Left forelimb (tissue), 1 donor: ENCODE measurements at places on chromosomes 2 and 18.

DNA sequence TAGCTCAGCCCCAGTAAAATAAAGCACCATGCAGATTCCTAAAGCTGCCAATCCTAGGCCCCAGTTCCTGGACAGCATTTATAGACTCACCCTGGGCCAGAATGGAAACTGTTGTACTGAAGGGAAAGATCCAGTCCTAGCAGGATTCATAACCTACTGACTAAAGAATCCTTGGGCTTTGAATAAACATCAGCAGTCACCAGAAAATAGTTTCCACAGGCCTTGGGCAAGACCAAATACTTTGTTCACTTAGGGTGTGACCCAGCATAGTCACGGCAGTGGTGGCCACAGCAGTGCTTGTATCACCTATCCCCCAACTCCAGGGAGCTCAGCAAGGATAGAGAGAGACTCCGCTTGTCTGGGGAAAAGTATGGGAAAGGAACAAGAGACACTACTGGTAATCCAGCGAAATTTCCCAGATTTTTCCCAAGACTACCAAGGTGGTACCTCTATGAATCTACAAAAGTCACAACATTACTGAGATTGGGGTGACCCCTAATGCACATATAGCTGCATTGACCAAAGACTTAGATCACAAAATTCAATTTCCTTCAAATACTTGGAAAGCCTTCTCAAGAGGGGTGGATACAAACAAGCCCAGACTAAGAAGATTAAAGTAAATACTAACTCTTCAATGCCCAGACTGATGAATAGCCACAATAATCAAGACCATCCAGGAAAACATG, 748.1 kb upstream of the LRATD1 start:
- DNase-seq = no peak

DNA sequence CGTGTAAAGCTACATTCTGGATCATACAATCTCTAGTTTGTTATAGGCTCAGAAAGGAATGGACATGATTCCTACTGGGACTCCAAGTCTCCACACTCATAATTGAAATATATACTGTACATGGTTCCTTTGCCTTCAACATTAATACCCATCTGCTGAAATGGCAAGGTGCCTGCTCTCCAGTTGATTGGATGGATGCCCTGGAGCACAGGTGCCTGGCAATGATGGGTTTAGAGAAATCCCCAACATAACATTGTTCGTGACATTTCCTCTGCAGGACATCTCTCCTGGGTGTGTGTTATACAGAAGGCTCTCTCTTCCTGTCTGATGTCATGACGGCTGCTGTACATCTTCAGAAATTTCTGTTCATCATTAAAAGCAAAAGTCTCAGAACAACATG, 449.7 kb upstream of the CWC22 start:
- DNase-seq = no peak

DNA sequence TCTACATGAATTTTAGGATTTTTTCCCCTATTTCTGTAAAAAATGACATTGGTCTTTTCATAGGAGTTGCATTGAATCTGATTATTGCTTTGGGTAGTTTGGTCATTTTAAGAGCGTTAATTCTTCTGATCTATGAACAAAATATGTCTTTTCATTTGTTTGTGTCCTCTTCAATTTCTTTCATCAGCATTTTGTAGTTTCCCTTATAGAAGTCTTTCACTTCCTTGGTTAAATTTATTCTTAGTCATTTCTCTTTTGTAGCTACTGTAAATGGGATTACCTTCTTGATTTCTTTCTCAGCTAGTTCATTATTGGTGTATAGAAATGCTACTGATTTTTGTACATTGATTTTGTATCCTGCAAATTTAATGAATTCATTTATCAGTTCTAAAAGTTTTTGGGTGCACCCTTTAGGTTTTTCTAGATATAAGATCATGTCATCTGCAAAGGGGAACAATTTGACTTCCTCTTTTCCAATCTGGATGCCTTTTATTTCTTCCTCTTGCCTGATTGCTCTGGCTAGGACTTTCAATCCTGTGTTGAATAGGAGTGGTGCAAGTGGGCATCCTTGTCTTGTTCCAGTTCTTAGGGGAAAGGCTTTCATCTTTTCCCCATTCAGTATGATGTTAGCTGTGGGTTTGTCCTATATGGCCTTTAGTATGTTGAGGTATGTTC, 36.6 kb upstream of the AAK1 start:
- no peak for DNase-seq

DNA sequence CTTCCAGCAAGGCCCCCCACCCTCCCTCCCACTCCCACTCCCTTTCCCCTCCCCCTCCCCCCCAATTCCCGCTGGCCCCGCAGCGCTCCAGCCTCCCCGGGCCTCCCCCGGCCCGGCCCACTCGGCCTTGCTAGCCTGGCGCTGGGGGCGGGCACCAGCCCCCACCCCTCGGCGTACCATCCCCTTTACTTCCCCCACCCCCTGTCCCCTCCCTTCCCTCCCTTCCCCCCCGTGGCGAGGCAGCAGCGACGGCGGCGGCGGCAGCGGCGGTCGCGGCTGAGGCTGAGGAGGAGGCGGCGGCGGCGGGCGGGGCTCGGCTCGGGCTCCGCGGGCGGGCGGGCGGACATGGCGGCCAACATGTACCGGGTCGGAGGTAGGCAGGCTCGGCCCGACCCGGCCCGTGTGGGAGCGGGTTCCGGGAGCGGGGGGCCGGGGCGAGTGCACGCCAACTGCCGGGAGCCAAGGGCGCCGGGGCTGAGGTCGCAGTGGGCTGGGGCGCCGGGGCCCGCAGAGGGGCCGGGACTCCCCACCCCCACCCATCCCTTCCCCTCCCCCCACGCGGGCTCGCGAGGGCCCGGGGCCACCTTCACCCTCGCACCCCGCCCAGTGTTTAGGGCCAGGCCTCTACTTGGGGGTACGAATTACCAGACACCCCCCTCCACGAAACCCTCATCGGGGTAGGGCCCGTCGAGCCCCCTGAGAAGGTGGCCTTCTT, at the start of gene MTA3:
MTA3 (plus strand) TSS at position 232 of the 715 bp plus-strand sequence; CDS start at position 346, 114 bp downstream.
- peak; percentile 82 for DNase-seq

GRCh38 chr2:23452853-23453420, 68.0 kb downstream of the KLHL29 start:
- no peak for DNase-seq

DNA sequence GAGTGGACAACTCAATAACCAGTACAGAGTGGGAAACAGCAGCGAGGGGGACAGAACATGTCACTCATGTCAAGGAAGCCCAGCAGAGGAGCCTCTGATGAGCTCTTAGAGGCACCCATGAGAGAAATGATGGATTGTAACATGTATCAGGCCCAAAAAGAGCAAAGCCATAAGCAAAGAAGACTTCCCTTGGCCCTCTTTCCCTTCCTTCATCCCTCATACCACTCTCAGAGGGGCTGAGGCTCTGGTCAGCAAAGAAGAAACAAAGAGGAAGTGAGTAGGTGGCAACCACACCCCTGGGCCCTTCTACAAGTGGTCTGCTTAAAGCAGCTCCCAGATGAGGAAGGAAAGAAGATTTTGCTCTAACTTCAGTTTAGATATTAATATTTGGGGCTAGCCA, 112.8 kb downstream of the CDC42EP3 start:
- no peak for DNase-seq

- peak; percentile 59 for DNase-seq
These were observed 51.2 kb downstream of the INHBB start for GRCh38 chr2:120396861-120397811.

GRCh38 chr2:241788572-241788971, 11.9 kb downstream of the GAL3ST2 start:
- DNase-seq = no peak

DNA sequence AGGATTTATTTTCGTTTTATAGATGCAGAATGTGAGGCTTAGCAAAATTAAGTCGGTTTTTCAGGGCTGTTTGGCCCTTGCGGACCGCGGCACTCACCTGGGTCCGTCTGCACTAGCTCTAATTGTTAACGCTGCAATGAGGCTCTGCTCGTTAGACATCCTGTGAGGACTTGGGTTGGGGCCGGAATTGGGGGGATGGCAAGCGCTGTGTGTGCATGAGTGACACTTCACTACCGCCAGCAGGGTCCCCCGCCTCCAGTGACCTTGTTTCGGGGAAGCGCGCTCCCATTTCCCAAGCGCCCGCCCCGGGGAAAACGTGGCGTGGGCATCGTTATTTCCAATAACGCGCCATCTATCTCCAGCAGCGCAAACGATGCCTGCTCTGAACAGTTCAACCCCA, 54.2 kb downstream of the KCNG2 start:
- peak; percentile 15 for DNase-seq

GRCh38 chr18:48615566-48616401, 77.0 kb downstream of the CTIF start:
- DNase-seq = no peak

GRCh38 chr2:162022290-162022945, 51.6 kb downstream of the DPP4 start:
- DNase-seq = no peak

DNA sequence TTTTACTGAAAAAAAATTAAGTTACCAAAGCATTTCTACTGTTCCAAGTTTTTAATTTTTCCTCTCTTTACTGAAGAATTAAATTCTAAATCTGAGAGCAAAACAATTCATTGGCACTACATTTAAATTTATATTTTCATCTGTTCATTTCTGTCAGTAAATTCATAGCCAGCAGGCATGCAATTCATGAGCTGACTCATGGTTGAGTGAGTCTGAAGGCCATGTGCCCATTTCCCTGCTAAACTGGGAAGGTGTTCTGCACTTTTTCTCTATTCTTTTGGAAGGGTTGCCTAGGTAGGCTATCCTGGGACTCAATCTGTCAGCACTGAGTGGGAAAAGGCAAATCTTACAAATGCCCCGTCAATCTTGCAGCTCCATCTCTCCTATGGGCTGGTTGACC, 88.7 kb downstream of the KLHL14 start:
- no peak for DNase-seq

GRCh38 chr2:172091761-172092566, 6.7 kb downstream of the DLX1 start:
- DNase-seq = no peak

- DNase-seq = no peak
These were observed 493.0 kb upstream of the ACVR2A start for GRCh38 chr2:147351784-147352183.

DNA sequence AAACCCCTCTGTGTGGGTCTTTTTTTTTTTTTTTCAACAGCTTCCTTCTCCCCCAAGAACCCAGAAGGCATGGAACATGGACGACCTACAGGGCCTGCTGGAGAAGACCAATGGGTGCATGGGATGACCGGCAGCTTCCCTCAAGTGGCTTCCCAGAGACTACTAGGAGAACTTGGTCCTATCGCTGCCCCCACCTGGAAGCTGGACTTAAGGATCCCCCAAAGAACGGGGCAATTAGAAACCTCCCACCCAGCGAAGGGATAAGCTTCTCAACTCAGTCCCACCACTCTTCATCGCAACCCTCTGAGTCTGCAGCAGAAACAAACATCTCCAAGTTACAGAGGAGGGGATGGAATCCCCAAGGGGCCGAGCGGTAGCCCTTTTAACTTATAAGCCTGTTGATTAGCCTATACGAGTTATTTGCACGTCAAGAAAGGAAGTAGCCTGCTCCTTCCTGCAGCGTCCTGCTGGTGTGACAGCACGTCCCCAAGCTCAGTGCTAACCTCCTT, 1.4 kb downstream of the ACTR1B start:
- no peak for DNase-seq

DNA sequence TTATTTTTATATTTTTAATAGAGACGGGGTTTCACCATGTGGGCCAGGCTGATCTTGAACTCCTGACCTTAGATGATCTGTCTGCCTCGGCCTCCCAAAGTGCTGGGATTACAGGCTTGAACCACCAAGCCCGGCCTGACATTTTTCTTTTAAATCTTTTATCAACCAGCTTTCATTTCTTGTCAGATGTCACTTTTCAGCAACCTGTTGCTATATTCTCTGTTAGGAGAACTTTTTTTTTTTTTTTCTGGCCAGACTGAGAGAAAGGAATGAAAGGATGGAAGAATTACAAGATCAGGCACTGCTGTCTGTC, 146.3 kb downstream of the TGIF1 start:
- DNase-seq = no peak

- no peak for DNase-seq
These were observed 71.2 kb upstream of the SEC11C start for GRCh38 chr18:59068276-59069071.

- DNase-seq = no peak
These were observed 54.5 kb downstream of the DPP10 start for GRCh38 chr2:114496959-114497358.

DNA sequence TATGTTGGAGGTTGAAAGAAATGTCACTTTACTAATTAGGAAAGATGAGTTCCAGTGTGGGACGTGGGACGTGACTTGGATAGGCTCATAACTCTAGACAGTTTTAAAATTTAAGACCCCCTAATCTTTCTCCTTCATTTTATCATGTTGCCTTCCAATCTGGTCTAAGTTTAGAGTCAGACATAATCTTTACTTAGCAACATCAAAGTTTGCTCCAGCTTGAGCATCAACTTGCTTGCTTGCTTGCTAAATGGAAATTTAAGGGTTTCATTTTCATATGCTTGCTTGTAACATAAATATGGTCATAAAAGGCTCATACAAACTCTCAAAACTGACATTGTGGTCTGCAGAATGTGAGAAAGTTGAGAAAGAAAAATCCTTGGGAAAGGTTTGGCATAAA, 428.9 kb downstream of the EPHA4 start:
- no peak for DNase-seq

DNA sequence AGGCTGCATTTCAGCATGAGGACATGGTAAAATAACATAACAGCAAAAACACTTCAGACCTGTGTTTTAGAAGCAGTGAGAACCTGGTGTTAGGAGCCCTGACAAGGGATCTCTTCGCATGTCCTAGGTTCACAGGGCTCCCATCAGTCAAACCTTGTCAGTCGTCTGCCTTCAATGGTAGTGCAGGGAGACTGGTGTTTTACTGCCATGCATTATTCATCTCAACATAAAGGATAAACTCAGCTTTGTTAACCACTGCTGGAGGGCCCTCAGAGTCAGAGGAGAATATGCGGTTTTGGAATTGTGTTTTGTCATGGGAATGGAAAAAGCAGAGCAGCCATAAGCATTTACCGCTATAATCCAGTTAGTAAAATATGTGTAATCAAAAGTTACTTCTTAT, 275.9 kb upstream of the GCFC2 start:
- DNase-seq = no peak

DNA sequence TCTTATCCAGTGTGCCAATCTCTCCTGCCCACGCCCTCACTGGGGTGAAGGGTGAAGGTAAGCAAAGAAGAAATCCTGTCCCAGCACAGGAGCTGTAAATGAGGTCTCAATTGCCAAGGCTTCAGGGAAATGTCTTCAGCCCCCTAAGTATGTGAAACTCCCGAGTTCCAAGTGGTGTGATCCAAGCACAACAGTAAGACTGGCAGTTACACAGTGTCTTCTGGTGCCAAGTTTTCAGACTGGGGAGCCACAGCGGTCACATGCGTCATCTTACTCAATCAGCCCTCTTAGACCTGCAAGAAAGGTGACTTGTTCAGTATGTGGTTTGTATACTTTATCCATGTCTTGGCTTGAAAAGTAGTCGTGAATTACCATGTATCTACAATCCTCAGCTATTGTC, 55.0 kb upstream of the SPRED2 start:
- DNase-seq = no peak
